ENCODE measurements at places on chromosomes 12 and 14.

DNA sequence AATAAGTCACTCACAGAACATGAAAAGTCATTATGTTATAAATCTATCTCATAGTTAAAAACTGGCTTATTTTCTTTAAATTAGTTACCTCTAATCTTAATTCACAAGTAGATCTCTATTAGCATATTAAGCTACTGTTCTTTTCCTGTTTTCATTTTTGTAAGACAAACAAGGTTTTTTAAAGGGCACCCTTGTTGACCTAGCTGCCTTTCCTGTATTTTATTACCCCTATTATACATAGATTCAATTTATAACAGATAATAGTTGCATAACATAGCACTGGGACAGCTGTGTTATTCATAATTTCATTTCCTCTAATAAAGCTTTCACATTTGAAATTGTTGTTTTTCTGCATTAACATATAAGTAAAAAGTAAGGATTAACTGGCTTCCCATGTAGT lies 1500.7 kb upstream of the FLRT2 start:
- DNase-seq = no peak

- no peak for DNase-seq
Observed at GRCh38 chr12:108568338-108569154, 6.2 kb downstream of the ISCU start.

DNA sequence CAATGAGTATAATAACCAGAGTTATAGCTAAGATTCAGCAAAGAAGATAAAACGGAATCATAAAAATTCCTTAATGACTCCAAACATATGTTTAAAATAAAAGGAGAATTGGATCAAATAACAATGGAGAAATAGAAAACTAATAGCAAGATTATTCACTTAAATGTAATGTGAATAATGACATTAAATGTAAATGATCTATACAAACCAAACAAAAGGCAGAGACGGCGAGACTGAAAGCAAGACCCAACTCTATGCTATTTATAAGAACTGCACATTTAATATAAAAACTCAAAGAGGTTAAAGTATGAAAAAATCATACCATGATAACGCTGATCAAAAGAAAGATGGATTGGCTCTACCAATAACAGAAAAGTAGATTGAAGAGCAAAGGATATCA lies 3.9 kb upstream of the TSHR start:
- DNase-seq = no peak

DNA sequence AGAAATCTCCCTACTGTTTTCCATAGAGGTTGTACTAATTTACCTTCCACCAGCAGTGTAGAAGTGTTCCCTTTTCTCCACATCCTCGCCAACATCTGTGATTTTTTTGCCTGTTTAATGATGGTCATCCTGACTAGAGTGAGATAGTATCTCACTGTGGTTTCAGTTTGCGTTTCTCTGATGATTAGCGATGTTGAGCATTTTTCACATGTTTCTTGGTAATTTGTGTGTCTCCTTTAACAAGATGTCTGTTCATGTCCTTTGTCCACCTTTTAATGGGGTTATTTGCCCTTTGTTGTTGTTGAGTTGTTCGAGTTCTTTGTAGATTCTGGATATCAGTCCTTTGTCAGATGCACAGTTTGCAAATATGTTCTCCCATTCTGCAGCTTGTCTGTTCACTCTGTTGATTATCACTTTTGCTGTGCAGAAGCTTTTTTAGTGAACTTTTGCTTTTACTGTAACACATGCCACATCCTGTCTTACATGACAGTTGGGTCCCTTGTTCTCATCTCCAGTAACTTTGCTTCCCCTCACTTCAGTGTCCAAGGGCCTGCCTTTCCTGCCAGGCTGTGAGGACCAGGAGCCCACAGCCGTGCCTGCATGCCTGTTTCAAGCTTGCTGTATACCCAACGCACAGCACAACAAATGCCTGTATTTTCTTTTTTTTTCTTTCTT lies 64.9 kb downstream of the SPRING1 start:
- no peak for DNase-seq

GRCh38 chr14:74771399-74771798 lies 8.3 kb downstream of the YLPM1 start:
- no peak for DNase-seq

DNA sequence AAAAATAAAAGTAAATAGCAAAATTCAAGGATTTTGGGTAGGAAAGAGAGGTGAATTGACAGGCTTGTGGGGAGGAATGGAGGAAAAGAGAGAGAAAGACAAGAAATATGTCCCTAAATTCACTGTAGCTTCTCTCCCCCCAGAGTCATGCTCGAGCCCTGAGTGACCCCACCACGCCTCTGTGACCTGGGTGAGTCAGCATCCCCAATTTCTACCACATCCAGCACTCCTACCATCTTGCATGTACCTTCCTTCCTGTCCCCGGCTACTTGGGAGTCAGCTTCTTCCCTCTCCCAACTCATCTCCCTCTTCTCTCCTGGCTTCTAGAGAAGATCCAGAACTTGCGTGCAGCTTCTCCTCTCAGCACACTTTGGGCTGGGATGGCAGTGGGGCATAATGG lies 9.8 kb downstream of the ZNF219 start:
- no peak for DNase-seq

DNA sequence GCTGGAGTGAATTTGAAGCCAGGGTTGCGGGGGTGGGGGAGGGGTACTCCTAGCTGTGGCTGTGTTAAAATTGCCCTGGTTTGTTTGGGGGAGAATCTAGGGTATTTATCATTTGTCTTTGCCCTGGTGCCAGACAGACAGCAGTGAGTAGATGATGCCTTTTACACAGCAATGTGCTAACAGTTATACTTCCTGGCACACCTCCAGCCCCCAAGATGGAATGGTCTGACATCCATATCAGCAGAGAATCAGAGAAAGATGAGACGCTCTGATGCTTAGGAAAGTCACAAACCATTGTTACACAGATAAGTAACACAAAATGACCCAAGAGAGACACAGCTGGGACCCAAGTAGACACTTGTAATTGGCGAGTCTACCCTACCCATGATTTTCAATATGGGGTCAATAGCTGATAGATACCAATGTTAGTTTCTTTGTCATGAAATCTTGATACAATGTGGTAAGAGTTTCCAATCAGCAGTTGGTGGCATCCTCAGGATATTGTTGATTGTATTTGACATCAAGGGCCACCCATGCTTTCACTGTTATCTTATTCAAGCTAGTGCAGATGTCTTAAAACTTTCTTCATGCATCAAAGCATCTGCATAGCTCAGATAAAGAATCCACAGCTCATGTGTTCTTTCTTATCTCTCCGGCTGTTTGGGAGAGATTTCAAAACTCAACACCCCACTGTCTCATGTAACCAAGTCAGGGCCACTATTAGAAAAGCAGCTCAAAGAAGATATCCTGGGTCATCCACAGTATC lies 2.6 kb upstream of the PRKAB1 start:
- no peak for DNase-seq

All from GM04504 (cell line).